ENCODE measurements at places on chromosomes 5 and 9.

GRCh38 chr9:133505186-133505830 is 19.5 kb downstream of the MYMK start:
- no peak for DNase-seq

DNA sequence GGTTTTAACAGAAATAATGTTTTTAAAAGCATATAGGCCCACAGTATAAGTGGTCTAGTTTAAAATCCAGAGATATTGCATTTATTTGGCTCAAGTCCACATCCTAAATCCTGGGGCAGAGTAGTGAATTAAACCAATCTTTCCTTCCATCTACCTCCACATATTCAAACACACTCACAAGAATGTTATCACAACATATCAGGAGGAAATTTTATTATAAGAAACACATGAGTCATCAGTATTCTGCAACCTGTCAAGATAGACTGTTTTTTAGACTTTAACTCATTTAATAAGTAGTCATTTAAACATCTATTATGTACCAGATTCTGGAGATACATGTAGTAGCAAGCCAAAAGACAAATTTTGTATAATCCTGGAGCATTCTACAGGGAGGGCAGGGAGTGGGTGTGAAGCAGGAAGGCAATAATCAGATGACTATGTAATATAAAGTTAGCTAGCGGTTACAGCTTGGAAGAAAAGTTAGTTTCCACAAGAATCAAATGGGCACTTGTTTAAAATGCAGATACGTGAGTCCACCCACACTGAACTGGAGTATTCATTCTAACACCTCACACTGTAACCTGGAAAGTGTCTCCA is 187.3 kb upstream of the PIK3R1 start:
- no peak for DNase-seq

DNA sequence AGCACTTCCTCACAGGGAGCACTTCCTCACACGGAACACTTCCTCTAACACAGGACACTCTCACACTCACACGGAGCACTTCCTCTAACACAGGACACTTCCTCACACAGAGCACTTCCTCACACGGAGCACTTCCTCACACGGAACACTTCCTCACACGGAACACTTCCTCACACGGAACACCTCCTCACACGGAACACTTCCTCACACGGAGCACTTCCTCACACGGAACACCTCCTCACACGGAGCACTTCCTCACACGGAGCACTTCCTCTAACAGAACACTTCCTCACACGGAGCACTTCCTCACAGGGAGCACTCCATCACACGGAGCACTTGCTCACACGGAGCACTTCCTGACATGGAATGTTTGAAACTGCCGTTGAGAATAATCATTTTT is 13.4 kb downstream of the POMT1 start:
- no peak for DNase-seq

DNA sequence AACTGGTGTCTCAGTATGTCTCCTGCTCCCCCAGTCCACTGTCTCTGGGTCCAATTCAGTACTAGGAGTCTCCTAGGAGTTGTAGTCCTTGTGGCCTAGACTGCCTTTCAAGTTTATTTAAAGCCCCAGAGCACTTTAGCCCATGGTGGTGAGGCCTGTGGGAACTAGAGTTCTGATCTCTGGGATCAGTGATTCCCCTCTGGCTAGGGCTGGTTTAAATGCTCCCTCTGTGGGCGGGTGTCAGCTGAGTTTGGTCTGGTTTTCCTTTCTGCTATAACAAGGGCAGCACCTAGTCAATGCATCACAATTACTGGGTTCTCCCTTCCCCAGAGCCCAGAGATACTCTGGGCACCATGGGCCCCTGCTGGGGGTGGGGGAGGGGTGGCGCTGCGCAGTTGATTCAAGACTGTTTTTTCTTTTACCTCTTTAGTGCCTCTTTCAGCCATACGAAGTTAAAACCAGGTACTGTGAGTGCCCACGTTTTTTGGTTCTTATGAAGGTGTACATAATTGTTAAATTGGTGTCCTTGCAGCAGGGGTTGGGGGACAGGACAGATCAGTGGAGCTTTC is 9.3 kb upstream of the SLC36A3 start:
- no peak for DNase-seq

DNA sequence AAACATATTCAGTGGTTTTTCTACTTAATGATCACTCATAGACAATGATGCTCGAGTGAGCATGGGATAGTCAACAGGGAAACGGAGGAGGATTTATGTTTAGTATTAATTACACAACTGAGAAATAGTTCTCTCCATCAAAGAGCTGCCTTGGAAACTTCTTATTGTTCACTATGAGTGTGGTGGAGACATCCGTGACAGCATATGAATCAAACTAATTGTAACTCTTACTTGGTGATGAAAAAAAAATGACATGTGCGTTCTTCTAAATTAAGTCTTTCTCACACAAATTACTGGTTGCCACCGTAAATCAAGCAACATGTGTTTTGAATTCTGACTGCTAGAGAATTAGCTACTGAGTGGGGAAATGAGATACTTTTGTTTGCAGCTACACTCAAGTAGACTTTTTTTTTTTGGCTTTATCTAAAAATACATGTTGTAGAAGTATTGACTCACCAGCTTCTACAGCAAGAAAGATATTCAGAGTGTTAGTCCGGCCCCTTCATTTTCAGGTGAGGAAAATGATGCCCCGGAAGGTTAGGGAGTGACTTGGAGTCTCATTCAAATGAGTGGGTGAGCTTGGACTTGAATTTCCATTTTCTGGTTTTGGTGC is 179.4 kb downstream of the CFAP90 start:
- DNase-seq: no peak

DNA sequence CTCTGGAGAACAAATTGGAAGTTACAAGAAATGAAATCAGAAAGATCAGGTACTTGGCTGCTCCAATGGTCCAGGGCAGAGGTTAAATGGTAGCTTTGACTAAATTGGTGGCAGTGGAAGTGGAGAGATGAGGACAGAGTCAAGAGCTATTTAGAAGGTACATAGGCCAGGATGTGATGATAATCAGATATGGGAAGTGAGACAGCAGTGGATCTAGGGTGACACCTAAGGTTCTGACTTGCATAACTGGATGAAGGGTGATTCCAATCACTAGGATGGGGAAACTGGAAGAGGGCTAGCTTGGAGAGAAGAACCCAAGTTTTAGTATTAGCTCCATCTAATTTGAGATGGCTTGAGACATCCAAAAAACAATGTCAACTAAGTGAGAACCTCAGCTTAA is 24.0 kb upstream of the NDUFB6 start:
- DNase-seq: no peak

DNA sequence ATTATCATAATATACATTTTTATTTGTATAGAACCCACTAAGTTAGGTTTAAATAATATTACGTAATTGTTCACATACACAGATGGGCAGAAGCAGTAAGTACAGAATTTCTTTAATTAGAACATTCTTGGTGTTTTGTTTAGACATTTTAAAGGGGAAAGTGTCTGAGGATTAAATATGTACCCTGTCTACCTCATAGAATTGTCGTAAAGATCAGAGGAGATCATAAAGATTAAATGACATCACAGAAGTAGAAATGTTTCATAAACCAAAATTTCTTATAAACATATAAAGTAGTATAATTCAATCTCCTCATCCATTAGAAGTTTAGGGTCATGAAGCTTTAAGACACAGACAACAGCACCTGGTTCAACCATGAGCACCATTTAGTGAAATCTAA is 20.1 kb downstream of the DEPDC1B start:
- no peak for DNase-seq

DNA sequence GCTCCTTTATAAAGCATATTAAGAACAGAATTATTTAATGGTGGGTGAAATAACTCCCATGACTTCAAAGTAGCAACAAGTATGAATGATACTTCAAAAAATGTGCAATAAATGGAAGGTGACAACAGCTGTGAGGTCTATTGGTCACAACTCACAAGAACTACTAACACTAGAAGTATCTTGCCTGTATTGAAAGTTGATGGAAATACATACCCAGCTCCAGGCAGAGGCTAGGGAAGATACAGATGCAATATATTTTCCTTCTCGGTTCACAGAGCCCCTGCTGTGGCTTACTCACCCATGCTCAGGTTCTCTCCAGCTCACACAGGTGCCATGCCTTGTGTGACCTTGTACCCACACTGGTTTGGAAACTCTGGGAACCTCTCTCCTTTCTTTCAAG is 133.8 kb downstream of the LIFR start:
- DNase-seq: no peak

GRCh38 chr5:38465061-38465460 is 91.4 kb downstream of the LIFR start:
- DNase-seq: no peak

DNA sequence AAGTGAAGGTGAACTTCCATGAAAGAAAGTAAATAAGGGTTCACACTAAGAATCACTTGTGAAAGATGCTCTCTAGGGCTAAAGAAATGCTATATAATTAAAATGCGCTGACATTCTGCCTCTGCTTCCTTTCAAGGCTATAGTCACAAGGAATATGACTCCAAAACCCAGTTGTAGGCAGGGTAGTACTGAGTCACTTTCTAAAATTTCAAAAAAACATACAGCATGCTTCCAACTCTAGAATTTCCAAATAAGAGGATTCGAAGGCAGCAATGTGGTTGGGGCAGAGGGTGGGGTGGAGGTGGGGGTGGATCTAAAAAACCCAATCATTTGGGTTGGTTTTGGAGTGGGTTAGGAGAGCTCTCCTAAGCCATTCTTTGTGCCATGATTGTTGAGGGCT is 84.6 kb downstream of the HMHB1 start:
- no peak for DNase-seq

DNA sequence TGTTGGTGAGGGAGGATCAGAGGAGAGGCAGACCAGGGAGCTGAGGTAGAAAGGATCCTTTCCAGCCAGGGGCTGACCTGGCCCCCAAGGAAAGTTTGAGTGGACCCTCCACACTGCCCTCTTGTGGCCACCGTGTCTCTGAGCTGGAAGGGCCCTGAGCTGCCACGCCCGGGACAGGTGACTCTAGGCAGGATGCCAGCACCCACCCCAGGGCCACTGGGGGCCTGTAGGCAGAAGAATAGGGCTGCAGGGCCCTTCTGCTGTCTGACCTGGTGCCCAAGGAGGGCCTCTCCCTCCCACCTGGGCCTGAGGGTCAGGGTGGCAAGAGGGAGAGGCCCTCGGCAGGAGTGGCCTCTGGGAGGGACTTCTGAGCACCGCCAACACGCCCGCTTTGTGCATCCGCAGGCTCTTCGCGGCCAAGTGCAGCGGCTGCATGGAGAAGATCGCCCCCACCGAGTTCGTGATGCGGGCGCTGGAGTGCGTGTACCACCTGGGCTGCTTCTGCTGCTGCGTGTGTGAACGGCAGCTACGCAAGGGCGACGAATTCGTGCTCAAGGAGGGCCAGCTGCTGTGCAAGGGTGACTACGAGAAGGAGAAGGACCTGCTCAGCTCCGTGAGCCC is 76.8 kb downstream of the LMX1B start:
- peak; percentile 52 for DNase-seq

DNA sequence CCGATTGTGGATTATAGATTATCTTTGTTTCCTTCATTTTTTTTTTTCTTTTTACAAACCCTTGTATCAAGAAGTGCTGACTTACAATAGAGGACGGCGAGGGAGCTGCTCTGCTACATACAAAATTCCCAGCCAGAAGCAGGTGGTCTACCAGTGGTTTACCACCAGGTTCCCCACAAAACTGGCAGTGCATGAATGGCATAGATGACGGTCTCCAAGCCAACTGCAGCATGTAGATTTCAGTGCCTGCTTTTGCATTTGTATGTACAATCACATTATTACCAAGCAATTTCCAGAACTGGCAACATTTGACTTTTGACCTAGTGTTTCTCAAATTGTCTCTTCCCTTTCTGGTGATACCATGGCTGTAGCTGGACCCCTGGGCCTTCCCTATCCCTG is 84.0 kb downstream of the ACER2 start:
- DNase-seq: no peak
